ENCODE measurements at places on chromosomes 11 and 22.
A peak's percentile ranks its signal among the peaks of the same experiment; 100 is the strongest.

DNA sequence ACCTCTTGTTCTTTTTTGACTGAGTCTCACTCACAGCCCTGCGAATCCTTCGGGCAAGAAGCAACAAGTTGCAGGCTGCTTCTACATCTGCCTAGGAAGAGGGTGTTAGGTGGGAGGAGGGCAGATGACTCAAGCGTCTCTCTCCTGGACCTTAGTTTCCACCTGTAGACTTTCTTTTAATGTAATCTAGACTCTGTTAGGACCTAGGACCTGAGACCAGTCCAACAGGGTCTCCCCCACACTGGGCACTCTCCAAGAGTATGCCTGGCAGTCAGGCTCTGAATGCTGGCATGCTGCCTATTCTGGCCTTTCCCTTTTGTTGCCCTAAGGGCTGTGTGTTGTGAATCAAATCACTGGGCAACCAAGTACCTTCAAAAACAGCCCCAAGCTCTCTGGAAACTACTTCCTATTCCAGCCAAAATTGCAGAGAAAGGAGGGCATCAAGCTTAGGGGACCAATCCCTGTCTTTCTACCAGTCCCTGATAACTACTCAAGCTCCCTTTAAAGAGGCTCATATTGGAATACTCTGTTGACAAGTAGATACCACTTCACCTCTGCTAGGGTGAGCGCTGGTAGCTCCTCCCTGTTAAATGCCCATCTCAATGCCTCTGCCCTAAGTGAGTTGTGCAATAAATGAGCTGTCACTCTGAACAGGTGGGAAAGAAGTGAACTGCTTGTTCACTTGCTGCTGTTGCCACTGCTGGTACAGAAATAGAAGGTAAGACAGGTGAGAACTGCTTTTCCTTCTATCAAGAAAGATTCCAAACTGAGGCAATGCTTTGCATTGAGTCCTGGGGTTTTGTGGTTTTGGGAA, at the start of gene BBOX1:
Gene BBOX1 (plus strand): TSS at position 514 of the 814 bp plus-strand sequence. CDS start 14,616 bp downstream, outside the sequence.
- DNase-seq: no peak

DNA sequence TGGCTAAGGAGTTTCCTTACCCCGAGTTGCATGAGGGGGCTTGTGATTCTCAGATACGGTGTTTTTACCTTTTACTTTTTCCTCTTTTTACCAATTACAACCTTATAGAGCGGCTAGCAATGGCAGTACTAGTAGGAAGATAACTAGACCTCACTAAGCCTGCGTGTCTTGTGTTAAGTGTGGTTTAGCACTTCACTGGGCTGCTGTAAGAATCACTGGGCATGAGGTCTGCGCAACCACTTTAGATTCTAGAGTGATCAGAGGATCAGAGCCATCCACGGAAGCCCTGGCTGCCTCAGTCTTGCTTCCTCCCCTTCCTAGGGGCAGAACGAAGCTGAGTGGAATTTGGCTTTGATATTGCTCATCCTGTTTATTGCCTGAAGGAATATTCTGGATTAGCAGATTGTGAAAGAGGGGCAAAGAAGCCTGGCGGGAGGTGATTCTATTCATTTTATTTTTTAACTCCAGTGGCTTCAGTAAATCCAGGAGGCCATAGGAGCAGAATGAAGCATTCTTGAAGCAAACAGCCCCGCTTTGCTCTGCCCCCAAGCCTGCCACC, 88.5 kb downstream of the GRAMD1B start:
- DNase-seq: no peak

GRCh38 chr11:14114269-14114668, 151.7 kb downstream of the SPON1 start:
- DNase-seq: no peak

DNA sequence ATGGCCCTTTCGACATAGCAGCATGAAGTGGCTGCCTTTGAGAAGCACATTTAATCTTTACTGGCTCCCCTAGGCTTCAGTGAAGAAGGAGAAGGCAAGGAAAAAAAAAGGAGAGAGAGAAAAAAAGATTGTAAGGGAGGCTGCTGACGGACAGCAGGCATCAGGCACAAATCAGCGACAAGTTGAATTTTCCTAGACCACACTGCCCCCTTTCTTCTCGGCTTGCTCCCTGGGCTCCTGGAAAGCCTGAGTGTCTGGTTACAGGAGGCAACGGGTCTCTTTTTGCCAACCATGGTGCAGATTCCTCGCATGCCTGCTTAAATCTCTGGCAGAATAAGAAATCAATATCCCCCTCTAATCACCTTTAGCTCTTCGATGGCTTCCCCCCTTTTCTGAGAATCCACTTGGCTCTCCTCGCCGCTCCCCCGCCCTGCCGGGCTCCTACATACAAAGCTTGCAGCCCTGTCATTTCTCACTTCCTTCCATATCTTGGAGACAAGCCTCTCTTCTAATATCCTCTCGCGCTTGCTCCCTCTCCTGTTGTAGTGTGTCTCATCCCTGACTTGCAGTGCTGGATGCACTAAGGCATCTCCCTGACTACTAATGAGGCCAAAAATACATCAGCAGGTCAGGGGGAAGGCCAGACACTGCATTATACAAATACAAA, 14.3 kb downstream of the BLID start:
- DNase-seq: no peak

DNA sequence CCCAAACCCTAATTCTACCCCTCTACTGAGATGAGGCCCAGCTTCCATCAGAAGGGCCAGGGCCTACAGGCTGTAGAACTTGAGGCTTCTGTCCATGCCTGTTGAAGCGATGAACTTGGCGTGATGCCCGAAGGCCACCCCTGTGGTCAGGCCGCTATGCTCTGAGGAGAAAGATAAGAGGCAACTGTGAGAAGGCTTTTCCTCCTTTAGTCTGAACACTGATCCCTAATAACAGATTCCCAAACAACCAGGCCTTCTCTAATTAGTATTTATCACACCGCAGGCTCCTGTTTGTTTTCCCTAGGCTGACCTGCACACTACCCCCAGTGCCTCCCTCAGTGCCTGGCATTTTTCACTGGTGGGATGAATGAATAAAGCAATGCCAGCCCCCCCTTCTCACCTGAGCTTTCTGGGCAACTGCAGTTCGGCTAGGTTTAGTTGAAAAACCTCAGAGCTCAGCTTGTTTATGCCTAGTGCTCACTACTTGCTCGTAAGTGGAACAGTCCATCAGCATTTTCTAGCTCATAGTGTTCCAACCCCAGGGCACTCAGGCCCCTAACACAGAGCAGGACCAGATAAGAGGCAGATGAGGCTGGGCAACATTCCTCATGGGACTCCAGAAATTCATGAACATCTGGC, 15.2 kb downstream of the PRPF19 start:
- DNase-seq: no peak

DNA sequence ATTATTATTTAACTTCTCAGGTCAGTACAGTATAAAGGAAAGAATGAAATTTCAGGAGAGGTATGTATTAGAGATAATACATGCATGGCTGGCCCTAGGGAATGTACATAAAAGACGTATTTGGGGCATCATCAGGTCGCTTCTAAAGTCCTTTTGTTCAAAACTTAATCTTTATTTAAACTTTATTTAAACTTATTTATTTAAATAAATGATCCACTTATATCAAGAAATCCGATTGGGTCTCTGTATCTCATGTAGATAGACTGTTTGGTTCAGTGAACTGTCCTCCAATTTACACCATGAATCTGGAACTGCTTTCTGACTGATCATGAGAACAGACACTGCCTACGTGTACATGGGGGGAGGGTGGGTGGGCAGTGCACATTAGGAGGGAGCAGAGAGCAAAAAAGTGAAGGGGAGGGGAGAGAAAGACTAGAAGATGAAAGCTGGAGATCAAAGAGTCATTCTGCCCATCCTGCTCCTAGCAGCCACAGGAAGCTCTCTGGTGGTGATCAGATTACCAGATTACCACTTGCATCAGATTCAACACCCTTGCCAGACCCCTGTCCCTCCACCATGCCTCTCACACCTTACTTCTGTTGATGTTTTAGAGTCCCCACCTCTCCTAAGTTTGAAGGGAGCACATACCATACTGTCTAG, 92.1 kb upstream of the MTMR2 start:
- DNase-seq: no peak

DNA sequence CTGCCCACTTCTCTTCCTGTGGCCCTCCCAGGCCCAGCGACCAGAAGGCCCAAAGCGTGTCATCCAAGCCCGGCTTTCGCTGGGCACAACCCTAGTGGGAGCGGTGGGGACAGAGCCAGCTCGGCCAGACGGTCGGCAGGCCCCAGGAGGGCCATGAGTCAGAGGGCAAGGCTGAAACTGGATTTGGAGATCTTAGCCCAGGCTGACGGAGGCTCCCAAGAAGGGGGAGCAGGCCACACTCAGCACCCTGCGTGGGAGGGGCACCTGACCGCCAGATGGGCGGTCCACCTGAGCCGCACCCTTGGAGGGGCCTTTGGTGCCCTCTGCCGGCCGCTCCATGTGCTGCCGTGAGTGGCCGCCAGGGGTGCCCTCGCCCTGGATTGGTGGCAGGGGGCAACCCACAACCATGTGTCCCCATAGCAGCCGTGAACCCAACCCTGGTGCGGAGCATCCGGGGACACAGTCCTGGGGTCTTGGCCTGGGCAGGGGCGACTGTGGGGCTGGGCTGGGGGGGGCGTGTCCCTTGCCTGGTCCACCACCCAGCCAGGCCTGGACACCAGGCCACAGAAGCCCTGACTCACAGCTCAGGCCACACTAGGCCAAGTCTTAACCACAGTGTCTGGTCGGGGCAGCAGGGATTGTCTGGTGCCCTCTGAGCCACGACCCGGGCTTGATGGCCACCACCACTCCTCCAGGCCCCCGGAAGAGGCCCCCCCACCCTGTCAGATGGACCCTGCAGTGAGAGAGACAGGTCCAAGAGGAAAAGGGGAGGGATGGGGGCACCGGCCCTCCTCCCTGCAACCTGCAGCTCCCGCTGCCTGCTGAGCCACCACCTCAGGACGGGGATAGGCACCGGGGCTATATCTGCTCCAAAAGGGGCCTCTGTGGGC, 19.2 kb upstream of the TALDO1 start:
- DNase-seq: peak; percentile 76

- peak; percentile 47 for DNase-seq
These were observed 16.1 kb downstream of the ALKBH8 start for GRCh38 chr11:107549253-107549953.

GRCh38 chr11:120655589-120655988, 144.0 kb downstream of the GRIK4 start:
- no peak for DNase-seq

DNA sequence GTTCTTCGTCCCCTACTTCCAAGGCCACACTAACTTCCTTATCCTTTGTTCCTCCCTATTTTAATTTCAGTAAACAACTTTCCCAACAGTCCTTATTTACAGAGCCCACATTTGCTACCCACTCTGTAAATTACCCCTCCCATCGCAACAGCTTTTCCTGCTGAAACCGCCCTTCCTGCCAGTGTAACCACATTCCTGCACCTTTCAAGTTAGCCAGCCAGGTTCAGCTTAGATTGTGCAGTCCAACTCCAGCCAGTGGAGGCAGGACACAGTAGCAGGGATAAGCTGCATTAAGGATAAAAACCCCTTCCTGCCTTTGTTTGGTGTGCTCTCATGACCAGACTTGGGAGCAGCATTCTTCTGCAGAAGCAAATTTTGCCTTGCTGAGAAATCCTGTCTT, 768.3 kb upstream of the ARHGAP42 start:
- no peak for DNase-seq

DNA sequence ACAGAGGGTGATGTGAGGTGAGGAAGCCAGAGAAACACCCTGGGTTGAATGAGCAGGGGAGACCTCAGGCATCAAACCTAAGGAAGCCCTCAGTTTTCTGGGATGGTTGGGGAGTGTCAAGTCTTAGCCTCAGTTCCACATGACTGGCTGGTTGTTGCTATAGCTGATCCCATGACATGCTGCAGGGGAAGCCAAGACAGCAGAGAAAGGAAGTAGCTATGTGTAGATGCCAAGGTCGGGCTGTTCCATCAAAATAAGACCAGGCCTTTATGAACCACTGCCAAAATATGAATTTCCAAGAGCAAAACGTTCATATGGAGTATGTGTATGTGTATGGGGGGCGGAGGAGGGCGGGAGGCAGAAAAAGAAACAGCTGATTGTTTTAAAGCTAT, 11.6 kb downstream of the CD59 start:
- peak; percentile 75 for DNase-seq

DNA sequence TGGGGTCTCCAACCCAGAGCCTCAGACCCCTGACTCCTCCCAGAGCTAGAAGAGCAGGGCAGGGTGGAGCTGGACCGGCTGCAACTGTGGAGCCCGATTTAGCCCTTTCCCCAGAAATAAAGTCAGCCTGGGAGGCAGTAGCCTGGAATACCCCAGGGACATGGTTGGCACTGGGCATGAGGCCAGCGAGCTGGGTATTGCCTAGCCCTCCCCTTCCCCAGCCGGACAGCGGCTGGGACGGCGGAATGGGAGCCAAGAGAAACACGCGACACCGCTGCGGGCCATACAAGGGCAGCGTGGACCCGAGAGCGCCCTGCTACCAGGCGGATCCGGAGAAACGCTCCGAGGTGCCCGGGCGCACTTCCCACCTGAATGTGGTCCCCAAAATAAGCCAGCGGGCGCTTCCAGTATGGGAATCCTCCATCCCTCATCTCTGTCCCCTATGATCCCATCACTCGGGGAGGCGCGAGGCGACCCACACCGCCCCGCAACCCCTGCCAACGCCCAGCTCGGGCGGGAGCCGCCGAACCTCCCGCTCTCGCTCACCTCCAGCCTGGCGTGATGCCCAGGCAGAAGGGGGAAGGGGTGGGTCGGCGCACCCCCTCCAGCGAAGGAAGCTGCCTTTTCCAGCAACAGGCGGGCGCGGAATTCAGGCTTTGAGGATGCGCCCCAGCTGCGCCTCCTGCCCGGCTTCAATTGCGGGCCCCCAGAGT, 758 bp downstream of the MCAM start:
- DNase-seq: no peak

DNA sequence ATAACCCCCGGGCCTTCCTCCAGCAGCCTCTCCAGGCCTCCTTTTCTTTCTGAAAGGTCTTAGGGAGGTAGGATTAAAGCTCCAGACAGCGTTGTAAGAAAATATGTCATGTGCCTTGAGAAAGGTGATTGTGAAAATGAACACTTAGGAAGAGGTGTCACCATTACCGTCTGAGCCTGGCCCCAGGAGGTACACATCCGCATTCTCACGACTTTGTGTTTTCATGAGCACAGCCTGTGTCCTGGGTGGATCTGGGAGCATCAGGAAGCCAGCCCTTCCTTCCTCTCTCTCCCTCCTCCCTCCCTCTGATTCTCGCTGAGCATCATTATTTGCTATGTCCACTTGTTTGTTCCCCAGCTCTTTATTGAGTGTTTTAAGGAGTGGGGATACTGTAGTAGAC, 105.1 kb upstream of the CRYBB3 start:
- no peak for DNase-seq

DNA sequence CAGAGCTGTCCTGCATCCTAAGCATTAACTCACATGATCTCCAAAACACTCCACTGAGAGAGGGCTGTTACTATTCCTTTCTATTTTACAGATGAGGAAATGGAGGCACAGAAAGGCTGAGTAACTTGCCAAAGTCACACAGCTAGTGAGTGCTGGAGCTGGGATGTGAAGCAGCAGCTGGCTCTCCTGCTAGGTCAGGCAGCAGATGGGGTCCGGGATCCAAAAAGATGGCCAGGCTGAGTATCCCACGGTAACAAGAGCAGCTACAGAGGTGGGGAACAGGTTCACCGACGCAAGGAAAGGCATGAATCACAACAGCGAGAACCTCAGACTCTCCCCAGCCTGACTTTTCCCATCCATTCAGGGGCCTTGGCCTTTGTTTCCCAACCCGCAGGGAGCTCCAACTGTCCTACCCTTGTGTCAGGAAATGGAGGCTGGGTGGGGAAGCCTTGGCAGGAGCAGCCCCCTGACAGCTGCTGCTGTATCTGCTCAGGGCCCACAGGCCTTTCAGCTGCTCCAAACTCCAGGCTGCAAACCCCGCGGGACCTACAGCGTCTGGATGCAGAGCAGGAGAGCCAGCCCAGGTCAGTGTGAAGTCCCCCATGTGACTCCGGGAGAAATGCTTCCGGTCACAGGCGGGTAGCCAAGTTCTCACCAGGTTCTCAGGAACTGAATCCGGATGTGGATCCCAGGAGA, 29.5 kb downstream of the DKK3 start:
- DNase-seq: no peak

GRCh38 chr11:68377389-68377795, 65.0 kb downstream of the LRP5 start:
- DNase-seq: no peak
